Fibroblast of skin of abdomen (primary cell): ENCODE measurements at places on chromosomes 2 and 18.

DNA sequence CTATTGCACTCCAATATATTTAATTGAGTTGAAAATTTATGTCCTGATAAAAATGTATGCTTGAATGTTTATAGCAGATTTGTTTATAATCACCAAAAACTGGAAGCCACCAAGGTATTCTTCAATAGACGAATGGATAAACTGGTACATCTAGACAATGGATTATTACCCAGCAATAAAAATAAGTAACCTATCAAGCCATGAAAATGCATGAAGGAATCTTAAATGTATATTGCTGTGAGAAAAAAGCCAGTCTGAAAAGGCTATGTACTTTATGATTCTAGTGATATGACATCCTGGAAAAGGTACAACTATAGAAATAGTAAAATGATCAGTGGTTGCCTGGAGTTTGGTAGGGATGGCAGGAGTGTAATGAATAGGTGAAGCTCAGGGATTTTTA lies 580.7 kb downstream of the DCC start:
- no peak for DNase-seq

DNA sequence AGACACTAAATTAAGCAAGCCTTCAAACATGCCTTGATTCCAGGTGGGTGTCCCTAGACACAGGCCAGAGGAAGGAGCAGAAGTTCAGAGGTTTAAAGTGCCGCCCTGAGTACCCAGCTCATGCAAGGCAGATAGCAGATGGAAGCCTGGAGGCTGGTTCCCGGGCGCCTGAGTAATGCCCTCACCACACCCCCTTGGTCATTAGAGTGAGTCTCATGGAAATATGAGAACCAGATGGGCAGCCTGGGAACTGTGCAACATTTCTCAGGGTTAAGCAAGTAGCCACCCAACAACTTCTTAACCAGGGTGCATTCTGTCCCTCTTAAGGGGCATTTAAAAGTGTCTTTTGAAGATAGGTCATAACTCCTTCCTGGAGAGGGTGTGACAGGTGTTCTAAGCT lies 44.1 kb downstream of the TGFA start:
- DNase-seq: peak; percentile 12

DNA sequence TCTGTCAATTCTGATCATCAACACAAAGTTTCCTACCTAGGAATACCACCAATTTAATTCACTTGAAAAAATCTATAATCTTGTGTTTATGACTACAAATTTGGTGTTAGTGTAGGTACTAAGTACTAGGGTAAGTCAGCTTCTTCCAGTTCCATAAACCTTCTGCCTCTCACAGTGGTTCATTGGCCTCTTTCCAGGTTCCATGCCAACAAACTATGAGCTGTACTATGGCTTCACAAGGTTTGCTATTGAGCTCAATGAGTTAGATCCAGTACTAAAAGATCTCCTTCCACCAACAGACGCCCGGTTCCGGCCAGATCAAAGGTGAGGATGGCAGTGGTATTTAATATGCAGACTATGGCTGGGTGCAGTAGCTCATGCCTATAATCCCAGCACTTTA lies 58.8 kb downstream of the PRKRA start:
- DNase-seq: no peak

DNA sequence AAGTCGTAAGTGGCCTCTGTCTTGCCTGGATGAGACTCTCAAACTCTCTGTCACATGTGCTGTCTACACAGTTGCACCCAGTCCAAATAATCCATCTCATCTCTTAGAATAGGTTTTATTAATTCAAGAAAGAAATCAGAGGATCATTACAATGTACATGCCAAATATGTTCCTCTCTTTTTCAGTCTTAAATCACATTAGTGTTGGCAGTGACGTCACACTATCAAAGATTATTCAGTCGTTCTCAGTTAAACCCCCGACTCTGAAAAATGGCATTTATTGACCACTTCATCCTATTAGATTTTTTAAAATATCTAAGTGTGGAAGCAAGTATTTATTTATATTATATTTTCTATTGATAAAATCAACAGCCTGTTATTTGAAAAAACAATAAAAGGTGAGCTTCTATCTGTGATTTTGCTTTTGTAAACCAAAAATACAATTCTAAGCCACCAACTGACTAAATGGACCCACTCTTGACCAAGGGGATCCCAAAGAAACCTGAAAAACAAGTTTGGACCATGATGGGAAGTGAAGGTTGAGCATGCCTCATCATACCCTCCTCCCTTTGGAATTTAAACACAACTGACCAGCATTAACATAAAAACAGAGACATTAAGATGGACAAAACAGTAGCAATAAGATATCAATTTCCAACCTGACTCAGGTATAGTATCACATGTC lies 1894.4 kb upstream of the LRRTM1 start:
- no peak for DNase-seq

- DNase-seq: peak; percentile 40
Measured at GRCh38 chr18:53457068-53457467, 767.4 kb downstream of the MBD2 start.

DNA sequence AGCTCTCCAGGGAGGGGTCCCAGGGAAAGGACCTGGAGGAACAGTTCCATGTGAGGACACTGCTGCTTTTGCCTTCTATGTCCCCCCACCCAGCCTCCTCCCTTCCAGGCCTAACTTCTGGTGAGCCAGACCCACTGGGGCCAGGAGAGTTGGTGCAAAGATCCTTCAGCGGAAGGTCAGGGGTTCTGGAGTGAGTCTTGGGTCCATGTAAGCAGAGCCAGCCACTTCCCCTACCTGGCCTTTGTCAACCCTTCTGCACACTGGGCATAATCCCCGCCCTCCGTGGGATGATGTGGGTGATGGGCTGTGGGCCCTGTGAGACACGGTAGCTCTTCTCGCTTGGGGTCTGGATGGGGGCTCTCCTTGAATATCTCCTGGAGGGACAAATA lies 76.9 kb downstream of the RHOB start:
- no peak for DNase-seq

DNA sequence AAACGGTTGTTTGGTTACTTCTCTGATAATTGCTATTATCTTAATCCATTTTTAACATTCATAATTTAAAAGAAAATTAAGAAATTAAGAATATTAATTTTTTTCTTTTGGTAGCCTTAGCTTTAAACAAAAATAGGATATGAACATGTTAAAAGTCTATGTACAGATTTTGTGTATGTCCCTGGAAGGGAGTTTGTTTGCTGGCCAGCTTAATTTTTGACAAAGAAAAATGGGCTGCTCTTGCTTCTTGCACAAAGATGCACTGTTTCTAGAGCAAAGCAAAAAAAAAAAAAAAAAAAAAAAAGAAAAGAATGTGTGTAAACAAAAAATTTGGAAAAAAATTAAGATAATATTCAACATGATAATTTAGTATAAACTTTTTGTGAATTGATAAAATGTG lies 1.3 kb downstream of the RFTN2 start:
- no peak for DNase-seq
